ENCODE measurements at places on chromosomes 5 and 9.

DNA sequence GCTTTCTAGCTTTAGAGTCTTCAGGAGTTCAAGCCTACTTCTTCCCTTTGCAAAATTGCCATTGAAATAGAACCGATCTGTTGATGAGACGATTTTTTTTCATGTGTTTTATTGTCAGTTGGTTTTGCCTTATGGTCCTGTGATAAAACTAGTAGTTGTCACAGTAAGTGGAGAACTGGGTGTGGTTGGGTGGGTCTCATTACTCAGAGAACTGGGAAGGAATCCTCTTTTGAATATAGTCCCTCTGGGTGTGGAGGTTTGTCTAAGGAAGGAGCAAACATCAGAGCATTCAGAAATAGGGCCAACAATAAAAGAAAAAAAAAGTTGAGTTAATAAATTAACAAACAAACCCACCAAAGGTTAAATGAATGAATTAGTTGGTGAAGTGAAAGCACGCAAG is 69.0 kb downstream of the ALDH1A1 start:
- DNase-seq = no peak

- no peak for DNase-seq
These were observed 501.9 kb downstream of the PDE4D start for GRCh38 chr5:59391576-59391975.

DNA sequence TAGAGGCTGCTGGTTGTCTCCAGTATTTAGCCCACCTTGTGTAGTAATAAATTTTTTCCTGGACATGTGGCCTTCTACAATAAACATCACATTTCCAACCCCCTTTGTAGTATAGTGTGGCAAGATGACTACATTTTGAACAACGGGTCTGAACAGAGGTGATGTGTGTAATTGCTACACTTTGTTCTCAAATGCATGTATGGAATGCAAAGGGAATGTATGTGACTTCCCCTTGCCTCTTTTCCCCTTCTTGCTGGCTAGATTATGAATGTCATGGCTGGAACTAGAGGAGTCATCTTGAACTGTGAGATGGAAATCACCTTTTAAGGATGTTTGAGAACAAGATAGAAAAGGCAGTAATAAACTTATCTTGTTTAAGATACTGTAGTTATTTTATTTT is 54.5 kb downstream of the PRR16 start:
- no peak for DNase-seq

DNA sequence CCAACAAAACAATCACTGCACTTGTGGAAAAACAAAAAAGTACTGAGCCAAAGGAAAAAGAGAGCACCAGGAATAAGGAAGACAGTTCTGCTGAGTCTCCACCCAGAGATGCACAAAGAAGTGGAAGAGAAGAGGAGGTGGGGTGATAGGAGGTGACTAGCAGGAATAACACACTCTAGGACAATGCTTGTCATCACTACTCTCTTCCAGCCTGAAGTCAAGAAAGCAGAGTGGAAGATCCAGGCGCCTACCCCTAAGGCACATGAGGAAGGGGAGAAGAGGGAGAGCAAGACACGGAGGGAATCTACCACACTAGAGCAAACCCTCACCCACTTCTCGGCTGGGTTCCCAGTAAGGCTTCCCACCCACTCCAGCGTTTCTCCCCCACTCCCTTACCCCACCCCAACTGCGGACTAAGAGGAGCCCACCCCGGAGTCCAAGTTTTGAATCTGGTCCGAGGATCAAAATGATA is 1.7 kb downstream of the SLIT3 start:
- no peak for DNase-seq

DNA sequence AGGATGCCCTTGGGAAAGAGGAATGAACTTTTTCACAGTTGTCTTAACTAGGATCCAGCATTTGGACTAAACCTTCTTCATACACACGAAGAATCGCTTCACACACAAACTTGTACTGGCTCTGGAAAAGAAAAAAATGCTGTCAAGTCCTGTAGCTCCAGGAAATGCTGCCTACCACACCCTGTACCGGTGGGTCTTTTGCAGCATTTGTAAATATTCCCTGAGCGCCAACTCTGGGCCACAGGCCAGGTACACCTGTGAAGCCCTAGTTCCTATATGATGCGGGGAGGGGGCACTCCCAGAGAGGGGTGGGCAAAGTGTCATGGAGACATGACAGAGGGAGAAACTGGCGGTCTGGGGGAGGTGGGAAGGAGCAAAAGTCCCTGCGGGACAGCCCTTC is 58.7 kb upstream of the EPB41L4B start:
- DNase-seq = no peak

- no peak for DNase-seq
These were observed 688 bp downstream of the SNX24 start for GRCh38 chr5:122846051-122846550.

DNA sequence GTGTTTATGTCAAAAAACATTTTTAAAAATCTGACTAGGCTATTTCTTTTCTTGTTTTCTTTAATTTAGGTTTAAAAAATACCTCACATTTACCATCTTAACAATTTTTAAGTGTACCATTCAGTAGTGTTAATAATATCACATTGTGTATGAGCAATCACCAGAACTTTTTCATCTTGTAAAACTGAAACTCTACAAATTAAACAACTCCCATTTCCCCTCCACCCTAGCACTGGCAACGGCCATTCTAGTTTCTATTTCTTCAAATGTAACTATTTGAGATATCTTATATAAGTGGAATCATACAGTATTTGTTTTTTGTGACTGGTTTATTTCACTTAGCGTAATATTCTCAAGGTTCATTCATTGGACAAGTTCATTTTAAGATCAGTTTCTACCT is 27.7 kb downstream of the PLCXD3 start:
- no peak for DNase-seq

GRCh38 chr9:91951944-91952520 is 2.0 kb upstream of the ROR2 start:
- no peak for DNase-seq

GRCh38 chr9:119986713-119987112 is 593.3 kb downstream of the CDK5RAP2 start:
- DNase-seq = no peak

DNA sequence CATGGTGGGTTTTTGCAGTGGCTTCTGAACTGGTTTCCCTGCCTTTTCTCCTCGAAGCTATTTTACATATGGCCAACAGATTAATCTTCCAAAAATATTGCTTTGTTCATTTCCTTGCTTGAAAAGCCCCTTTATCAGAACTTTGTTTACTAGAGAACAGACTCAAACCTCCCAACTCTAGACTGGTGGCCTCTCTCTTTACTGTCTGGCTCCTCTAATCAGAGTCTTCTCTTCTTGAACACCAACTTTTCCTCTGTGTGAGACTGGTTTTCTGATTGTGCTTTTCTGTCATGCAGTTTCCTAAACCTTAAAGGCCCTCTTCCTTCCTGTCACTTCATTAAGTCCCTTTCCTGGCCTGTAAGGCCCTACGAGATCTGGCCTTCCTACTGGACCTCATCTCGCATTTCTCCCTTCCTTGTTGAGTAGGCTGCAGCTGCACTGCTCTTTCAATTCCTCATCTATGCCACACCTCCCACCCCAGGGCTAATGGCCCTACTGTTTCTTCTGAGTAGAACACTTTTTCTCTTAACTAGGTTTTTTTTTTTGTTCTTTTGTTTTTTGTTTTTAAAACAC is 5.7 kb downstream of the C9orf43 start:
- no peak for DNase-seq

DNA sequence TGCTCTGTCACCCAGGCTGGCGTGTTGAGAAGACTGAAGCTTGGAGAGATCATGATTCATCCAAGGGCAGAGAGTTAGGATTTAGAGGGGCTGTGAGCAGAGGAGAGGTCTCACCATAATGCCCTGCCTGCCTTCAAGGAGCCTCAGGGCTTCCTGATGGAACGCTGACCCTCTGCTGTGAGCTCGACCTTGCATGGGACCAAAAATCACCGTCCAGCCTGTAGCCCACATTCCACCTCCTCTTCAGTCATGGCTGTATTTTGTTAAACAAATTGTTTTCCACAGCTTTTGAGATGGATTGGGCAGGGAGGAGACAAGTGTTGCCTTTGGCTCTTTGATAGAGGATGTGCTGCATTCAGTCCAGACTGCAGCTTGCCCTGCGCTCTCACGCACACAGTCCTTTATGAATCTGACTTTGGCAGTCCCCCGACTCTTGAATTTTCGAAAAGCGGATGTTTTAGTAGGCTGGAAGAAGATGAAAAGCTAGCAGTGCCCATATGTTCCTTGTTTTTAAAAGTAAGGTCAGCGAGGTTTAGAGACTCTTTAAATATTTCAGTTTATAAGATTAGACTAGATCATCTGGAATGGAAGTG is 79.5 kb downstream of the MVB12B start:
- DNase-seq = no peak

- no peak for DNase-seq
These were observed 382.9 kb downstream of the GLIS3 start for GRCh38 chr9:3916984-3917383.

DNA sequence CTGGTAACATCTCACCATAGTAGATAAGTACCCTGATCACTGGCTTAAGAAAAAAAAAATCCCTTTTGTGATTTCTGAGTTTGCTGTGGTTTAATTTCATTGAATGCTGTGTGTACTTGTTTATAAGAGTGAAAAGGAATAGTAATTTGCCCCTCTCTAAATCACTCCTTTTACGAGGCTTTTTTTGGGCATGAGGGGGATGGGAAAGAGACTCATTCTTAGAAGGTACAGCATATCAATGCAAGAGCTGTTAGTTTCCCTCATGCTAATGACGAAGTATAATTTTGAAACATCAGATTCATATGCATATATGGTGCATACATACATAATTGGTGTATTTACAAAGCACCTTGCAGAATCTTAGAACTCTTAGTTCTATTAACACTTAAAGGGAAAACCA is 2.4 kb upstream of the SLC44A1 start:
- no peak for DNase-seq

DNA sequence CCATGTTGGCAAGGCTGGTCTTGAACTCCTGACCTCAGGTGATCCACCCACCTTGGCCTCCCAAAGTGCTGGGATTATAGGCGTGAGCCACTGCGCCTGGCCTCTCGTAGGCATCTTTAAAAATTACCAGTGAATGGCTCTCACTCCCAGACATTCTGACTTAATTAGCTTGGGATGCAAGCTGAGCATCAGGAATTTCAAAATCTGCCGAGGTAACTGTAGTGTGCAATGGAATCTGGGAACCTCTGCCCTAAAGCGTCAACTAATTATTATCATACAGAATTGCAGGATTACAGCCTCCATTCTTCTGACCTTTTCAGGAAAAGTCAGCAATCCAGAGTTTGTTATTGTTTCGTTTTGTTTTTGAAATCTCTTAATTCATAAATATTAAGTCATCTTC is 213.4 kb upstream of the DMAC1 start:
- DNase-seq = no peak

DNA sequence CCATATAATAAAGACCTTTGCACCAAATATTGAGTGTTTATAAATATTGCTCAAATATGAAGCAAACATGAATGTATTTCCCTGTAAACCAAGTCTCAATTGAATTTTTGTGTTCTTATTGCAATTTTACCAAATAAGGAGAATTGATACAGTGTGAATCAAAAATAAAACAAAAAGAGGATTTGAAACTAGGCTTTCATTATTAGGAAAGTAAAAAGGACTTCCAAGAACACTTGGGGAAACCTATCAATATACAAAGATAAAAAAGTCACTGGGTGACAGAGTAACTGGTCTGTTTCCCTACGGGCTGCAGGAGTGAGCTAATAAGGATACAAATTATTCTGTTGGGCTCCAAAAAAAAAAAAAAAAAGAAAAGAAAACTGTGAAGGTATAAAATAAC is 44.8 kb upstream of the SNX2 start:
- no peak for DNase-seq

DNA sequence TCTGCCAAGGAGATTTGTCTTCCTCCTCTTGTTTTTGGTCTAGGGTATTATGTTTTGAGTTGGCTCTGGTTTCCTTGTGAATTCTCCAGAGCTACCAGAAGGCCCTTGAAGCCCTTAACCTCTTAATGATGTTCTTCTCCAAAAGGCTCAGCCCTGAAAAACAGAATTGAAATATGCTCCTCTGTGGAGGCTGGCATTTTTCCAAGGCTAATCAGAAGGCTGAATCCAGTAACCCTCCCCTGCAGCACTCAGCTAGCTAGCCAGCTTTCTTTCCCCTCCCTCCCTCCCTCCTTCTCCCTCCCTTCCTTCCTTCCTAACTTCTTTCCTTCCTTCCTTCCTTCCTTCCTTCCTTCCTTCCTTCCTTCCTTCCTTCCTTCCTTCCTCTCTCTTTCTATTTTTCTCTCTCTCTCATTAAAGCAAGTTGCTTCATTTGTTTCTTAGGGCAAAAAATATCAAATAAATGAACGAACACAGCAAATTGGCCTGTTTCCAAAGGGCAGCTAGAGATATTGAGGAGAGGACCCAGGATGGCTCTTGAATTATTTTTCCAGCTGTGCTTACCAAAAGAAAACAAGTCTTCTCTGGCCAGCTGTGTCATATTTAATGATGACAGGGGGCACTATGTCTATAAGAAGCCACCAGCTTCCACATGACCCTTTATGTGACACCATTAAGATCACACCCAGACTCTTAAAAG is 38.7 kb downstream of the JAKMIP2 start:
- DNase-seq = no peak

- DNase-seq = no peak
These were observed 53.4 kb upstream of the PTCH1 start for GRCh38 chr9:95570150-95570549.

- no peak for DNase-seq
These were observed 46.9 kb downstream of the RAB14 start for GRCh38 chr9:121154782-121155181.

DNA sequence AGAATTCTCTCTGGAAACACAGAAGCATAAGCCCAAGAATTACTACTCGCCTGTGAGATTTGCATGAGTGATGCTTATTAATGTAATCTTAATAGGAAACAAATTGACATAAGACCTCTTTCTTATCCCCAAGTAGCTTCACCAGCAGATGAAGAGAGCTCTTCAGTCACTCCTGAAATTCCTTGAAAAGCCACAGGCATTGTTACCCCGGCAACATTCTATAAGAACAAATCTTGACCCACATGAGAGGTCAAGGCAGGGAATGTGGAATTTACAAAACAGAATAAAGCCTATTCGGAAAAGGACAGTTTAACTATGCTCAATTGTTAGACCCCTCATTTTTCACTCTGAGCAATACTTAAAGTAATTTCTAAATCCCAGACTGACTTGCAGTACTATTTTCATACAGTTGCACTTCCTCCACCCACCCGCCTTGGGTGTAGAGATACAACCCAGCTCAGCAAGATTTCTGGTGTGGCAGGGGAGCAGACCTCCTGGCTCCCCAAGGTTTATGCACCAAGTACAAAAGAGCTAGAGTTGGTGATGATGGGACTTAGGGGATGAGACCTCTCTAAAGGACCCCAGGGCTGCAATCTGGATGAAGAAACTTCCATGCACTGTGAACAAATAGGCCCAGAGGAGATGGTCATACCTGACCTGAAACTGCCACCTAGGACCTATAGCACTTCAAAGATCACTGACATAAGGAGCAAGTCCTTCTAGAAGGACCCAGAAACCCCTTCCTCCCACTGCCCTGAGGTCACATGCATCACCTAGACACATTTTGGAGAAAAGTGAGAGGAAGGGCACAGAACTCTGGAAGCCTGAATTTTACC is 242.1 kb downstream of the ZNF608 start:
- DNase-seq = no peak

GRCh38 chr9:81108391-81108790 is 581.0 kb downstream of the TLE1 start:
- no peak for DNase-seq

Data from effector CD8-positive, alpha-beta T cell (primary cell).